ENCODE measurements at places on chromosomes 11 and 22.

DNA sequence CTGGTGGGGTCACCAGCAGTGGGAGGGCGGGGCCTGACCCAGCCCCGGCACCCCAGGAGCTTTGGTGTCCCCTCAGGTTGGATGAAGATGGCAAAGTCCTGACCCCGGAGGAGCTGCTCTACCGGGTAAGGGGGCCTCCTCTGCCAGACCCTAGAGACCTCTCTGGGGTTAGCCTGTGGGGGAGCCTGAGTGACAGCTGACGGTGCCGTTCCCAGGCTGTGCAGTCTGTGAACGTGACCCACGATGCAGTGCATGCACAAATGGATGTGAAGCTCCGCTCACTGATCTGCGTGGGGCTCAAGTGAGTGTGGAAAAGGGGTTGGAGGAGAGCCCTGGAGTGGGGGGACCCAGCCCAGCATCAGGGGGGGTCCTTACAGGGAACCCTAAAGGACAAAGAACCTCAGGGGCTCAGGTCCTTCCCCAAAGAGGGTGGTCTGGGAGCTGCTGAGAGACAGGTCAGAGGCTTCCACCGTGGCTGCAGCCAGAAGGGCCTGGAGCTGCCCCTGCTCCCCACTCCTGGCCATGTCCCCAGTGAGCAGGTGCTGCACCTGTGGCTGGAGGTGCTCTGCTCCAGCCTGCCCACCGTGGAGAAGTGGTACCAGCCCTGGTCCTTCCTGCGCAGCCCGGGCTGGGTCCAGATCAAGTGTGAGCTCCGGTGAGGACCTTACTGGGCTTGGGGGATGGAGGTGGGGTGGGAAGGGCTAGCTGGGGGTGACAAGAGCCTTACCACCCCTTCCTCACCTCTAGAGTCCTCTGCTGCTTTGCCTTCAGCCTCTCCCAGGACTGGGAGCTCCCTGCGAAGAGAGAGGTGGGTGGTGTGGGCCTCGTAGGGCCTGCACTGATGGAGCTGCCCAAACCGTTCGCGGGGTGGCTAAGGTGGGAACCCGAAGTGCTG lies 38.6 kb downstream of the SGSM3 start:
- DNase-seq: no peak

GRCh38 chr11:82722231-82722630 lies 11.4 kb downstream of the FAM181B start:
- DNase-seq: no peak

DNA sequence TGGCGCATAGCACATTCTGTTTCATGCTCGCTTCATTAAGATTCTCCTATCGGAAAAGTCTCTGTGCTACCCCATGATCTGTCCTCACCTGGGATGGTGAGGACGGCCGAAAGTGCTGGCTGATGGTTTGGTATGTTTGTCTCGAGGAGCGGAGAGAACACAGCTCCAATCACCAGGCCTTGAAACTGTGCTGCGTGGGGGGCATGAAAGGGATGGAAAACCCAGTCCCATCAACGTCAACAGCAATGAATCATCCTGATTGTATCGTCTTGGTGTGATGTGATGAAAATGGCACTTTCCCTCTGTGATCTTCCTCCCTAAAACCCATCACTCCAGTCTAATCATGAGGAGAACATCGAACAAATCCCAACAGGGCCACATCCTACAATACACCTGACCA lies 8.4 kb downstream of the FXYD6 start:
- DNase-seq: no peak

DNA sequence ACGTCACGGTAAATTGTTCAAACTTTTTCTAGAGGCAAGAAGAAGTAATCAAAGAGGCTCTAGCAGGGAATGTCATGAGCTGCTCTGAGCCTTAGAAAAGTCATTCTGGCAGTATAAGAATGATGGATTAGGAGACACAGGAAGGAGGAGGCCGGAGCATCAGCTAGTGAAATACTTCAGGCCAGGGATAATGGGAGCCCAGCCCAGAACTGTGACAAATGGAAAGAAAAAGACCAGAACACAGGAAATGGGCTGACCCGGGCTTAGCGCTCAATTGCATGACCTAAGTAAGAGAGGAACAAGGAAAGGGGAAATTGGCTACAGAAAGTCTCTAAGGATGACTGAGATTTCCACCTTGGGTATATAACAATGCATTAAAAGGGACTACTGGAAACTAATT lies 108.6 kb downstream of the LARGE1 start:
- no peak for DNase-seq

- peak; percentile 73 for DNase-seq
These were observed 47.0 kb upstream of the SUSD2 start for GRCh38 chr22:24134090-24134846.

DNA sequence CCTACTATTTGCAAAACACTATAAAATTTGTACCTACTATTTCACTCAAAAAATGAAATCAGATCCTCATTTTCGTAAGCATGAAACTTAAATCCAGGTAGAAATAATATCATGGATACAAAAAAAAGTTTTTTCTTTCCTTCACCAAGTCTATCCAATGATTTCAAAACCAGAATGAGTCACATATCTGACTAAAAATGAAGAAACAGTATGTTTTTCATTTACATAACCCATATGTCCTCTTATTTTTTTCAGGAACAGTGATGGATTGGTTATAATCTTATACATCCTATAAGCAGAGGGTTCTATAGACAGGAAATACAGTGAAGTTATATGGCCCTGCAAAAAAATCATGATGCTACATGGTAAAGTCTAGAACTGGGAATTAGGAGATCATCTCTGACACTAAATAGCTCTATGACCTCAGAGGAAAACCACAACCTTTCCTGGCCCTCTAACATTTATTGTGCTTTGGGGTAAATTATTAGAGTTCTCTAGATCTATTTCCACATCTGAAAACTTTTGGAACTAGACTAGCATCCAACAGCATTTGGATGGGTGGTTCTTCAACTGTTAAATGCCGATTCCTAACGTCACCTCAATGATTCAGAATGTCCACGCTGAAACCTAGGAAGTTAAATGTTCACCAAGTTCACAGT lies 10.9 kb downstream of the MTMR2 start:
- no peak for DNase-seq

GRCh38 chr11:11387622-11388305 lies 34.7 kb upstream of the CSNK2A3 start:
- no peak for DNase-seq

GRCh38 chr11:73957654-73958361 lies 7.0 kb downstream of the DNAJB13 start:
- no peak for DNase-seq

GRCh38 chr11:82927264-82927880 lies 25.8 kb downstream of the DDIAS start:
- no peak for DNase-seq

DNA sequence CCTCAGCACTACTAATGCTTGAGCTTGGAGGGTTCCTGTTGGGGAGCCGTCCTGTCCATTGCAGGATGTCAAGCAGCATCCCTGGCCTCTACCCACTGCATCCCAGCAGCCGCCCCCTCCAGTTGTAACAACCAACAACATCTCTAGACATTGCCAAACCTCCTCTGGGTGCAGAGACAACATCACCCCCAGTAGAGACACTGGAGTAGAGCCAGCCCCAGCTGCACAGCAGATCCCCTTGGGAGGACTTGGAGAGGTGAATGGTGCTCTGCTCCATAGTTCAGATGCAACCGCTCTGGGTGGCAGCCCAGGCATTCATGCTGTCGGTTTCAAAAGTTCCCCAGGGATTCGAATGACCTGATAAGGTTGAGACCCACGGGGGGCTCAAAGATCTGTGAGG lies 259.0 kb downstream of the MN1 start:
- DNase-seq: no peak

DNA sequence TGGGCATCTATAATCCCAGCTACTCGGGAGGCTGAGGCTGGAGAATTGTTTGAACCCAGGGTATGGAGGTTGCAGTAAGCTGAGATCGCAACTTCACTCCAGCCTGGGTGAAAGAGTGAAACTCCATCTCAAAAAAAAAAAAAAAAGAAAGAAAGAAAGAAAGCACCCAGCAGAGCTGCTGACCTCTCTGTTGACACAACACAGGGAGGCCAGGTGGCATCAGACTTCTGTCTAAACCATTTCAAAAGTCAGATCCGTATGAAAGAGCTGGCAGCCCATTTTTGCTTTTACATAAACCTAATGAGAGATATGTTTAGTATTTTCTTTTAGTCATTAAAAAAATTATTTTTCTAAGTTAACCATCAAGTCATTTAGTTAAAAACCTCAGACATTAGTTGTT lies 64.4 kb upstream of the RRM1 start:
- DNase-seq: no peak

DNA sequence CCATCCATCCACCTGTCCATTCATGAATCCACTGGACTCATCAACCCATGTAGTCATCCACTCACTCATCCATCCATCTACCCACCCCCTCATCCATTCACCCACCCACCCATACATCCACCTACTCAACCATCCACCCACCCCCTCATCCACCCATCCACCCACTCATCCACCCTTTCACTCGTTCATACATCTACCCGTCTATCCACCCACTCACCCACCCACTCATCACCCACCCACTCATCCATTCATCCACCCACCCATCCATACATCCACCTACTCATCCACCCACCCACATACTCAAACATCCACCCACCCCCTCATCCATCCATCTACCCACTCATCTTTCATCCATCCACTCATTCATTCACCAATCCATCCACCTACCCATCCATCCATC lies 37.7 kb downstream of the RTL6 start:
- DNase-seq: no peak

DNA sequence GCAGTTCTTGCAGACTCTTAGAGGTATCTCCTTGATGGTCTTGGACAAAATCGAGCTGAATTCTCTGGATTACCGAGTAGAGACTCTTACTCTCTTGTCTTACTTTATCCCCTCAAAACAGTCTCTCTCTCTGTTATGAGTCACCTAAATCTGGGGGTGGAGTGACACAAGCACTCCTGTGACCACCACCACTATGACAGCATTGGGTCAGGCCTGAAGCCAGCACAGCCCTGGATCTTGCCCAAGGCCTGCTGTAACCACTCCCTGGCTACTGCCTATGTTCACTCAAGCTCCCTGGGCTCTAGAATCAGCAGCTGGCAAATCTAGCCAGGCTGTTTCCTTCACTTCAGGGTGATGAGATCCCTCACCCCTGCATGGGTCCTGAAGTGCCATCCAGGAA lies 662.5 kb downstream of the LUZP2 start:
- DNase-seq: no peak

- no peak for DNase-seq
These were observed 37.0 kb downstream of the TSKU start for GRCh38 chr11:76820184-76820566.

DNA sequence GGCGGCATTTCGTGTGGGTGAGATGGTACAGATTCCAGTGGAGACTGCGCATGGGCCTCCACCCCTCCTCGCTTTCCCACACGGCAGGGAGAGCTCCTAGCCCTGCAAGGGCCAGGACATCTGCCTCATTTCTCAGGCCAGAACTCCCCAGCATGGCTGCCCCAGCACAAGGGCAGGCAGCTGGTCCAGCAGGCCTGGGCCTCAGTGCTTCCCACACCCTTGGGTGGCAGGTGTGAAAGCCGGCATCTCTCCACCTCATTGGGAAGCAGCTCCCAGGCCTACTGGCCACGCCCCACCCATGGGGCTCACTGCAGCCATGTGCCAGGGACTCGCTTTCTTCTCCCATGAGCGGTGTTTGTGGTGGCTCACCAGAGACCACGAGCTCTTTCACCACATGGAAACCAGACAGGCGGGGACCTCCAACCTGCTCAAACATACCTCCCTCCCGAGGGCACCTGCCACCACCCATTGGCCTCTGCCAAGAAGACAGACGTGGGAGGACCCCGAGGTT lies 79.1 kb downstream of the NAT10 start:
- no peak for DNase-seq

DNA sequence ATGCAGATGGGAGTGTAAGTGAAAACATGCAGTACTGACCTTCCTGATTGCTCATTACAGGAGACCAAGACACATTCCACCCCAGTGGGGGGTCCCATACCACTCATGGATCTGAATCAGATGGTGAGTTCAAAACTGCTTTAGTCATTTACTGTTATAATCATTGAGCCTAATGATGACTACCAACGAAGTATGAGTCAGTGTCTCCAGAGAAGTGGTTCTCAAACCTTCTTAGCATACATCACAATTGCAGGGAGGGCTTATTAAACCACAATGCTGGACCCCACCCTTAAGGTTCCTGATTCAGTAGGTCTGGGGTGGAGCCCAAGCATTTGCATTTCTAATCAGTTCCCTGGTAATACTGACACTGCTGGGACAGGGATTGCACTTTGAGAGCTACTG lies 75.8 kb downstream of the CD44 start:
- no peak for DNase-seq

DNA sequence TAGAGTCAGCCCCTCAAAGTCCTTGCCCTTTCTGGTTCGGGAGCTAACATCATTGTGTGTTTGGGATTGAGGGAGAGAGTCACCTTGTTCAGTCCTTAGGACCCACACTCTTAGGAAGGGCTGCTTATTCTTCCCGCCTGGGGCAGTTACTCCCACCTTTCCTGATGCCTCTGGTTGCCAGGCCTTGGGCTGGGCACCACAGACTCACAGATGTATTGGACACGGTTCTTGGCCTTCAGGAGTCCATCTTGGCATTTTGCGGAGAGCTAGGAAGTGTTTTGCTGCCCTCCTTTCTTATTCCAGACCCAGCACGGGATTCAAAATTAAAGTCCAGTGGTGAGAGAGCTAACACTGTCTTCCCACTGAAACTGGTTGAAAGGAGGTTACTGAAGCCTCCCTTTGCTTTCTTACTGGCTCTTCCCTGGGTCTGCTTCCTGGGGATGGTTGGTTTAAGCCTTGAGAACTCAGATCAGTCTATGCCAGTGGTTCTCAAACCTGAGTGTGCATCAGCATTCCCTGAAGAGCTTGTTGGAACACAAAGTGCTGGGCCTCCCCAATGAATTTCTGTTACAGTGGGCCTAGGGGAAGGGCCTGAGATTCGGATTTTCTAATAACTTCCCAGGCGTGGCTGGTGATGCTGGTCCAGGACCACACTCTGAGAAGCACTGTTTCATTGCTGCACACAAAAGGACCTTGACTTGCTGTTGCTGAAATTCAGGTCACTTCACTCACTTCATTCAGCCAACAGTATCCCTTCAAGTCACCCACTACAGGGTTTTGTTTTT lies 1.4 kb downstream of the OSBP2 start:
- DNase-seq: no peak

- no peak for DNase-seq
These were observed 265.8 kb upstream of the POU2AF2 start for GRCh38 chr11:110979696-110980095.

- DNase-seq: no peak
These were observed 22.9 kb upstream of the CHRM4 start for GRCh38 chr11:46414466-46414796.

DNA sequence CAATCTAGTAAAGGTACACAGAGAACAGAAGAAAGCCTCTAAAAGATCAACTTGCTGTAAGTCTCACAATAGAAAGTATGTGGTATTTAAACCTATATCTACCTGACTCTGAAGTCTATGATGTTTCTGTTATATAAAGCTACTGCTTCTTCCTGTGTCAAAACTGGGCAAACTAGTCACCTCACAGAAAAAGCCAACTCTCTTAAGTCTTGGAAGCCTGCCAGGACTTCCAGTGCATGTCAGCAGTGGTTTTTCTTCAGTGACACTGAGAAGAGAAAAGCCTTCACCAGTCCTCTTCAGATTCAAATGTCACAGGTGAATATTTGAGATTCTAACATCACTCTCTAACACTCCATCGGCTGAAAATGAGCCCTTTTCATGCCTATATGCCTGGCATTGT lies 808.0 kb downstream of the DLG2 start:
- no peak for DNase-seq

All from activated CD8-positive, alpha-beta memory T cell treated with anti-CD3 and anti-CD28 coated beads, Interleukin-2, amount 10 ng/mL, durations not matched to agents 7 days and 5 days (primary cell).